ENCODE measurements at places on chromosomes 5 and 9.

DNA sequence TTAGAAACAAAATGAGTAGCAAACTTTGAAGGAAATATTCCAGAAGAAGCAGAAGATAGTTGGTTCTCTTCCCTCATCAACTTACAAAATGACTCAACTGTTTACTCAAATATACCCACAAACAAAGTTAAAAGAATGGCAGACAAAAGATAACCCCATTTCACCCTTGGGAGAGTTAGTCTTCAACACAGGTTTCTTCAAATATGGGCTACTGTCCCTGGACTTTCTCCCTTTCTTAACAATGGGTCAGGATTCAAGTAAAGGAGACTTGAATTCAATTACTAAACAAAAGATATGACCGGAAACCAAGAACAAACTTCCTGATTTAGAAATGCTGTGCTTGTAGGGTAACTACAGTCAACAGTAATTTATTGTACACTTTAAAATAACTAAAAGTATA, 14.2 kb downstream of the RFX3 start:
- DNase-seq: no peak

GRCh38 chr5:59757442-59757841, 136.1 kb downstream of the PDE4D start:
- DNase-seq: no peak

GRCh38 chr5:89421035-89421434, 538.1 kb upstream of the MEF2C start:
- DNase-seq: no peak

DNA sequence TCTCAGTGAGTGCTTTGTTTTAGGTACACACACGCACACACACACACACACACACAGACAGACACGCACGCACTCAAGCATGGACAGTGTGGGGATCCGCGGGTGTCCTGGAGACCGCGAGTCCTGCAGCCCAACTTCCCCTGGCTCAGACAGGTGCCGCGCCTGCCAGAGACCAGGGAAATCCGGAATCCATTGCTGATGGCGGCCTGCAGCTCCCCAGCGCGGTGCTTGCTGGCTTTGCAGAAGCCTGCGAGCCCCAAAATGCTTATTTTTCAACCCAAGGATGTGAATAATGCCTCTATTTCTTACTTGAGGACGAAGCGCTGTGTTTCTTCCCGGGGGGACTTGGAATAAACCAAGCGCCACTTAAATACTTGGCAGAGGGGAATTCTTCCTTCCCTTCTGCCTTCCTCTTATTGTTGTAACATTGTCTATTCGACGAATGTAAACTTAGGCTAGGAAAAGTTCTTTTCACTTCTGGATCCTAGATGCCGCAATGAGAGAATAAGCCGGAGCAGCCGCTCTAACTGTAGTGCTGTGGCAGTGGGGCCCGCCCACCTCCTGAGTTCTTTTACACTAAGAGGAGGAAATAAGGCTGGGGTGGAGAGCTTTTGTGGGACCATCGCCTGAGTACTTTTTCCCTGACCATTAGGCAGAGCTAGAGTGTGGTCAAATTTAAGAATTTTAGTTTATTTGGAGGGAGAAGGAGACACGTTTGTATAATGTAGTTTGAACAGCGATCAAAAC, 802 bp downstream of the ITGA2 start:
- no peak for DNase-seq

DNA sequence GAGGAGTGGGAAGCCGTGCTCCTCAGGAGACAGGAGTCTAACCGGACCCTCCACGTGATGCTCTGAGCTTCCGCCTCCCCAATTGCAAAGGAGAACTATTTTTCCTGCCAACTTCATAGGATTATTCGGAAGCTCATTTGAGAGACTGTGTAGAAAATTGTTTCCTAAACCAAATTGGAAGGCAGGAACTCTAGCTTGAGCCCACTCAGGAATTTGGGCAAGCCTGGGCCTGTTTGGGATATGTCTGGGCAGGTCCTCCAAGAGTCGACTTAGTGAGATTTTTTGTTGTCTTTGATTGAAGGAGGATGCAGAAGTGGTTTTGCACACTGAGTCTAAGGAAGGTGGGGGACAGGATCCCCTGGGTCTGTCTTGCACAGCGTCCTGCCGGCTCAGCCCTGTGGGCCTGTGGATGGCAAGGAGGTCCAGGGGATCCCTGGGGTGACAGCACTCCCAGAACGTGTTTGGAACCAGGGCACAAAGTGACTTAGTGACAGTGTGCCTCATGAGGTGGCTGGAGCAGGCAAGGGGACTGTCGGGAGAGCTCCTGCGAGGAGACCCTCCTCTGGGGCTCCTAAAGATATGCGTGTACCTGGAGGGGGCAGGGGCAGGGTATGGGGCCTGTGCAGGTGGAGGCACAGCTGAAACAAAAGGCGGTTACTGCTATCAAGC, 283.3 kb downstream of the NSG2 start:
- DNase-seq: no peak

DNA sequence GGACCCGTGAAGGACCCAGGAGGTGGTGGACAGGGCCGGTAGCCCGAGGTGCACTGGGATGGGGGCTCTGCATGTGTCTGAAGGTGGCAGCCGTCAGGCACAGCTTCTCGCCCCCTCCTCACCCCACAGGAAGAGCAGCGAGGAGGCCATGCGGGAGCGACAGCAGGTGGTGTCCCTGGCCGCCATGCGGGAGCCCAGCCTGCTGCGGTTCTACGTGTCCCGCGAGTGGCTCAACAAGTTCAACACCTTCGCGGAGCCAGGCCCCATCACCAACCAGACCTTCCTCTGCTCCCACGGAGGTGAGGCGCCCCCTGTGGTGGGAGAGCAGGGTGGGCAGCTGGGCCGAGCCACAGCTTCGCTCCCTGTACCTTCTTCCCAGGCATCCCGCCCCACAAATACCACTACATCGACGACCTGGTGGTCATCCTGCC, 39.9 kb downstream of the USP20 start:
- no peak for DNase-seq

DNA sequence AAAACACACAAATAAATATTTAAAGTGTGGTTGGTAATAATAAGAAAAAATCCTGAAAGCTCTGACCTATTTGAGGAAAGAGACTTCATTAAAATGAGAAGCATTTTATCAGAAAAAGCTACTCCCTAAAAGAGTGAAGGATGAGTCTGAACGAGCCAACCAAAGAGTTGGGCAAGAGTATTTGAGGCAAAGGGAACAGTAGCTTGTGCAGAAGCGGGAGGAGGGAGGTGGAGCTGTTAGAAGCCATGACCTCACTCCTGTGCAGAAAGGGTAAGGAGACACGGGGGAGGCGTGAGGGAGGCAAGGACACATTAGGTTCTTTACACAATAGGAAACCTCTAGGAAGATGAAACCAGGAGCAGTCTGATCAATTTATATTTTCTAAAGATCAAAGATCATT, 29.4 kb downstream of the SH3RF2 start:
- DNase-seq: no peak

DNA sequence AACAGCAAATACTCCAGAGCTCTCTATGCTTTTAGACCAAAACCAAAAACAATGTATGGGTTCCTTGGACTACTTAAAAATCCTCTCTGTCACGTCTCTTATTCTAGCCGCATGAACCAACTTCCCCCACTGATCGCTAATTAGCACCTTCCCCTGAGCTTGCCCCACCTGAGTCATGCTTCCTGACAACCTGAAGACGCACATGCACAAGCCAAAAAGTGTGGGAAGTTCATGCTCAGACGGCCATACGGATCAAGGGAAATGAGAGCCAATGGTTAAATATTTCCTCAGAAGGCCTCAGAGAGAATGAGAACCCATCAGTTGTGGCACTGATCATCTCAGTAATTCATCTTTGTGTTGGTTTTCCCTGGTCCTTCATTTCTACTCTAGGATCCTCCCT, 199.7 kb downstream of the BNC2 start:
- DNase-seq: no peak

GRCh38 chr9:6565312-6565711, 80.2 kb downstream of the GLDC start:
- no peak for DNase-seq

DNA sequence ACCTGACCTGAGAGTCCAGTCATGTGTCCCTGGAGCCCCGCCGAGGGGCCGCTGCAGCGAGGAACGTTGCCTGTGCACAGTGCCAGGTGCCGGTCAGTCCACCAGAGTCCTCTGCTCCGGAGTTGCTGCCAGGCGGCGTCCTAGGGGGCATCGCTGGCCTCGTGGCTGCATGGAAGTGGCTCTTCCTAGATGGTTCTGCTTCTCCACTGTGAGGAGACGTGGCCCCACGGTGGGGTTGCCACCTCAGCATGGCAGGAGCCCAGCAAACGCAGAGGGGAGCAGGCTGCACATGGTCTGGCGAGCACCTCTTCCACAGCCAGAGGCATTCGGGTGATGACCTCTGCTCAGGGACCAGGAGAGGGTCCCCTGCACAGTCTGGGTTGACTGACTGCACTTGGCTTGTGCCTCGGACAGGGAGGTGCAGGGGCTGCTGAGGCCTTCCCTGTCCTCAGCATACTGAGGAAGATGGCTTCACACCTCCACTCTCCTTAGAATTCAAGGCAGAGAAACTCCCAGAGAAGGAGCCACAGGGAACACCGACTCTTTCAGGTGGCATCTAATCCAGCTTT, 25.9 kb upstream of the POMT1 start:
- no peak for DNase-seq

DNA sequence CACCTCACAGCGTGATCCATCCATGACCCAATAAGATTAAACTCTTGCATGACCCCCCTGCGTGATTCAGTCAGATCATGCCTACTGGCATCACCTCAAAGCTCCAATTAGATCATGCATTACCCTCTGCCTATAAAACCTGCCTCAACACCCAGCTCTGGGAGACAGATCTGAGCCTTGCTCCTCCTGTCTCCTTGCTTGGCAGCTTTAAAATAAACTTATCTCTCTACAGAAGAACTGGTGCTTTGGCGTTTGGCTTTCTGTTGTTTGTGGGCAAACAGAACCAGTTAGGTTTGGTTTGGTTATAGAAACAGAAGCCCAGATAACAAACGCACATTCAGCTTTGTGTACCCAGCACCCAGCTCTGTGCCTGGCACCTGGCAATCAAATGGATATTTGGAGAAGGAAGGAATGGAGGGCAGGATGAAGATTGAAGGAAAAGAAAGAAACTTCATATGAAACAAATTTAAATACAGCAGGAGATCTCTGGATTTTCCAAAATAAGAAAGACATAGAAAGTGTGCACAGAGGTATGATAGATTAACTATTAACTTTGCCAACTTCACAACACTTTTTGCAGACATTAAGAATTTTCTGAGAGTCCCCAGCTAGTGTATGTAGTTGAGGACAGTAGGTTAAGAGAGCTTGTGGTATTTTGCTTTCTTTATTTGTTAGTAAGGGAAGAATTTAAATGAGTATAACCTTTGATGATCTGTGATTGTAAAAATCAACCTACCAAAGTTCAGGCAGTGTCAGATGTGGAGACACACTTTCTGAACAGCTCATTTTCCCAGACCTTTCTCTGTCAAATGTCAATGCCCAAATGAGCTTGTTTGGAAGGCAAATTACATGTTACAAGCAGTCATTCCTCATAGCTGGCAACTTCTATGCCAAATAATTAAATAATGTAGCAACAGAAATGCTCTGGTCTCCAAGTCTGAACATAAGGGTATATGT, 102.1 kb upstream of the ASTN2 start:
- DNase-seq: no peak

- DNase-seq: no peak
Measured at GRCh38 chr9:123438321-123438720, 82.3 kb downstream of the CRB2 start.

DNA sequence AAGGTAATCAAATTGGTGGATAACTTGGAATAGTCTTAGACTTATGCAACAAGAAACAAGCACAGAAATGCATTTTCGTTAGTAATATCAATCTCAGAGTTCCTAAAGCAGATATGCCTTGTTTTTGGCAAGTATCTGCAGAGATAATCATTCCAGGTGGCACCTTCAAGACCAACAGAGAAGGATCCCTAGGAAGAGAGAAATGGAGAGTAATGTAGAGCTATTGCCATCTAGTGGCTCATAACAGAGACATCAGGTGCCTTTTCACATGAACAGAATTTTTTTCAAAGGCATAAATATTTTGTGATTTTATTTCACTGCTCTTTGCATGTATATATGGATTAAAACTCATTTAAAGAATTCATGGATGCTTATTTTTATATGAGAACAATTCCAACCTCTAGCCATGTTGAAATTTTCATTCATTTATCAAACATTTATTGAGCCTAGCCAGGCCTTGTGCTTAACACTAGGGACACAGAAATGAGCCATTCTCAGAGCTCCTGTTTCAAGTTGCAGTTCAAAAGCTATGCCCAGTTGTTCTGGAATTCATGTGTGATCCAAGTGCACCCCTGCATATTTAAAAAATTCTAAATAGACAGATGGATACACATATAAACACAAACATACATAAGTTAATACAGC, 117.5 kb upstream of the OR13F1 start:
- peak; percentile 29 for DNase-seq

DNA sequence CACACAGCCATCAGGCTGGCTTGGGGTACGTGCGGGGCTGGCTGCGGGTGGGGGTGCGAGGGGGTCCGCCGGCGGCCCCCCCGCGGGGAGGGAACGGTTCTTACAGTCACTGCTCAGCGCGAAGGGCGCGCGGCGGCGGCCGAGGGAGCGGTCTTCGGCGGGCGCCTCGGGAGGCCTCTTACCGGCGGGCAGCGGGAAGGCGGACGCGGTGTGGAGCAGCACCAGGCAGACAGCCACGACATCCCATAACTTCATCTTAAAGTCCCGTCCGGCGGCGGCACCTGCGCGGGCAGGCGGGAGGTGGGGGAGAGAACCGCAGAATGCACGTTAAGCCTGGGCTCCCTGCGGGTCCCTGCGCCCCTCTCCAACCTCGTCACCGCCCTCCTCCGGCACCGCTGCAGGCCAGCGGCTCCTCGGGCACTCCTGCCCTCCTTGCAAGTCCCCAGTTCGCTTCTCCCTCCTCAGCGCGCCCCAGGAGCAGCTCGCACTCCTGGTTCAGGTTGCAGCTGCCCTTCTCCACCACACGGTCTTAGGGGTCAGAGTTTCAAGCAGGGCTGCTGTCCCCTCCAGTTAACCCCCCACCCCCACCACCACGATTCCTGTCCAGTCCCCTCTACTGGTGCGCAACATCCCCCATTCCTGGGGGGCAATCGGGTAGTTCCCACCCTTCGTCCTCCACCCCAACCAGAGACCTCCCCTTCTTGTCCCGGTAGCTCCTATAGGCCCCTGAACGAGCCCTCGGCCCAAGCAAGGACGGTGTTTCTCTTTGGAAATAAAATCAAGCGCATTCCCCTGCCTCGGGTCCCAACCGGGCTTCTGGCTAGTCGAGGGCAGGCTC, 5.1 kb downstream of the GDNF start:
- DNase-seq: no peak
